ENCODE measurements at places on chromosomes 12 and 14. TPM values are rescaled to one million over a fixed set of nuclear protein-coding genes. Genes with fewer than 3 reads are reported as not detected.

GRCh38 chr12:3203713-3204112 lies 126.5 kb downstream of the TSPAN9 start:
- no peak for DNase-seq

- no peak for DNase-seq
Measured at GRCh38 chr12:132154941-132155770, 10.9 kb downstream of the NOC4L start.

- no peak for DNase-seq
Measured at GRCh38 chr12:27822076-27822712, 42.2 kb upstream of the MANSC4 start.

DNA sequence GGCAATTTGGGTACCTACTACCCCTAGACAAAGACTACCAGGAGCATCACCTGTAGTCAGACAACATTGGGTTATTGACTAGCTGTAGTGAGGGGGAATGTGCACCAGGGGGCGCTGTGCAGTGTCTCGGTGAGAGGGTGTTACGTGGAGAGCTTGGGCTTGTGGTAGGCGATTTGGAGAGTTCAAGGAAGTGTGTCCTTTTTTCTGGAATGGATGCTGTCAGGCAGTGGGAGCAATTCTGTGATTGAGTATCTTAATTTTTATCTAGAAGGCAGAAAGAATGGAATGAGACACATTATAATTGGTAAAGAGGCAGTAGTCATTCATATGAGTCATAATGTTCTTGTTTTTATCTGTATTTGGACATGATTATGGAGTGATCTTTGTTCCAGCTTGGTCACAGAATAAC lies 187.7 kb downstream of the GALC start:
- DNase-seq: no peak

- DNase-seq: peak; percentile 98
Measured at GRCh38 chr12:122946690-122947341, 19.4 kb downstream of the ABCB9 start.

DNA sequence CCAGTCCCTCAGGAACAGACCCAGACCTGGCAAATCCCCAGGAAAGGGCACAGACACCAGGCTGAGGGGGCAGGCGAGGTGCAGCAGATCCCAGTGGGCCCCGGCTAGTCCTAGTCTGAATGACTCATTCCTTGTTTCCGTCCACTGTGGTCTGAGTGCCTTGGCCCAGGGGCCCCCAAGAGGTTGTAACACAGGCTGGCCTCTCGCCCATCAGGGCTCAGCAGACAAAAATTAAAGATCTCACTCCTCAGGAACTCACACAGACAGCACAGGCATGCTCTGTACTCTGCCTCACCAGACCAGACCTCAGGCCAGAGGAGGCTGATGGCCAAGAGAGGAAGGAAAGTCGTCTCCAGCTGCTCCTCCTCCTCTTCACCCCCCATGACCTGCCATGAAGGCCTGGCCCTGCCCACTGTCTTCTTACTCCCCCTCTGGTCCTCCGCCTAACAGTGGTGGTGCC lies 7.7 kb upstream of the LTBP2 start:
- DNase-seq: peak; percentile 96

ENO2 gene
- polyA plus RNA-seq: 29.7 TPM

BCL2L14 gene
- polyA plus RNA-seq: not detected

SOAT2 gene
- polyA plus RNA-seq: 0.34 TPM

NCAPD2 gene
- polyA plus RNA-seq: 65.6 TPM

HPD gene
- polyA plus RNA-seq: not detected
